ENCODE measurements at places on chromosomes 6 and 20. TPM values are rescaled to one million over a fixed set of nuclear protein-coding genes. Genes with fewer than 3 reads are reported as not detected.
A peak's percentile ranks its signal among the peaks of the same experiment; 100 is the strongest.

DNA sequence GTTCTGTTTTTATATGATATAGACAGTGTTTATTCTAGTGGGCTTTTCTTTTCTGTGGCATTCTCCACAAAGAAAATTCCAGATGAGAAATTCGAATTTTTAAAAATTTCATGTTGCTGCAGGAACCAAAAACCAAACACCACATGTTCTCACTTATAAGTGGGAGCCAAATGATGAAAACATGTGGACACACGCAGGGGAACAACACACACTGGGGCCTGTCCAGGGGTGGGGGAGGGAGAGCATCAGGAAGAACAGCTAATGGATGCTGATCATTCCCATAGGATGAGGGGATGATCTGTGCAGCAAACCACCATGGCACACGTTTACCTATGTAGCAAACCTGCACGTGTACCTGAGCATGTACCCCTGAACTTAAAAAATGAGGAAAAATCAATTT lies 499.0 kb upstream of the SLC35B3 start:
- no peak for DNase-seq

- no peak for DNase-seq
These were observed 19.9 kb downstream of the PXT1 start for GRCh38 chr6:36422714-36423100.

GRCh38 chr6:10400330-10400729 lies 14.5 kb downstream of the TFAP2A start:
- no peak for DNase-seq

DNA sequence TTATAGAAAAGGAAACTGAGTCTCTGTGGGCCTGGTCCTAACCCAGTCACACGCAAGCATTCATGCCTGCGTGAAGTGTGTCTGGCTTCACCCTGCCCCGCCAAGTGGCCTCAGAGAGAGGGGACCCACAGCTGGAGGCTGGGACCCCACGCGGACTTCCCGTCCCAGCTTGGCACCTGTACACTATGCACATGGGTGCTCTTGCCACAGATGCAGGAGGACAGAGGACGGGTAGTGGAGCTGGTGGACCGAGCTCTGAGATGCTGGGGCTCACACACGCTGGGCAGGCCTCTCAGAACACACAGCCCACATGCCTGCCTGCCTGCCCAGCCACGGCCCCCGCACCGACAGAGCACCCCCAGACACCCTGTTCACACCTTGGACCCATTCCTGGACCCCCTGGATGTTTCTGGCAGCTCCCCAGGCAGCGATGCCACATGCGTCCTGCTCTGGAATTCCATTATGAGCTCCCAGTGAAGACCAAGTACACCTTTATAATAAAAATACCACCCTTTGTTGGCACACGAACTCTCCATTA lies 24.9 kb upstream of the SMOC2 start:
- DNase-seq, result no peak

GRCh38 chr6:96675597-96675996 lies 112.7 kb downstream of the FHL5 start:
- DNase-seq, result no peak

DNA sequence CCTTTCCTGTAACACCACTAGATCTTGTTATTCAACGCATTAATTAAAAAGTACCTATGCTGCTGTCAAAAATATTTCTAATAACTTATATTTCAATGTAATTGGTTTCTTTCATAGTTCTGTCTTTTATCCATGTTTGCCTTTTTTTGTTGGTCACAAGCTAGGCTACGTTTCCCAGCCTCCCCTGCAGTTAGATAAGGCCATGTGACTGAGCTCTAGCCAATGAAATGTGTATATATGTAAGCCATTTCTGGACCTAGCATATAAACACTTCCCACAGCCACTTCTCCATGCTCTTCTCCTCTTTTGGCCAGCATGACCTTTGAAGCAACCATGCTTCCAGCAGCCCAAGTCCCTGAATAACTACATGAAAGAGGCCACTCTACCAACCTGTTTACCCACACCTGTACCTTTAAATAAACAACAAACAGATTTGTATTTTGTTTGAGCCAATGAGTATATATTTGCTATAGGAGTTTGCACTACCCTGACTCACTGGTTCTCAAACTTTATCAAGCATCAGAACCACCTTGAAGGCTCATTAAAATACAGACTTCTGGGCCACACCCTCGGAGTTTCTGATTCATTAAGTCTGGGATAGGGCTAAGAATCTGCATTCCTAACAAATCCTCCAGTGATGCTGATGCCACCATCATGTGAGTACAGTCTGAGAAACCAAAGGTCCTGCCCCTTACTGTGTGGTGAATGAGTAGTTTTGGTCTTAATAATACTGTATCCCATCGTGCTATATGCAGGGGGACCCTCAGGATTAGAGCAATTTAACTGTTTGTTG lies 45.6 kb upstream of the BEND6 start:
- no peak for DNase-seq

- DNase-seq, result no peak
These were observed 235.0 kb upstream of the RIN2 start for GRCh38 chr20:19522836-19523590.

DNA sequence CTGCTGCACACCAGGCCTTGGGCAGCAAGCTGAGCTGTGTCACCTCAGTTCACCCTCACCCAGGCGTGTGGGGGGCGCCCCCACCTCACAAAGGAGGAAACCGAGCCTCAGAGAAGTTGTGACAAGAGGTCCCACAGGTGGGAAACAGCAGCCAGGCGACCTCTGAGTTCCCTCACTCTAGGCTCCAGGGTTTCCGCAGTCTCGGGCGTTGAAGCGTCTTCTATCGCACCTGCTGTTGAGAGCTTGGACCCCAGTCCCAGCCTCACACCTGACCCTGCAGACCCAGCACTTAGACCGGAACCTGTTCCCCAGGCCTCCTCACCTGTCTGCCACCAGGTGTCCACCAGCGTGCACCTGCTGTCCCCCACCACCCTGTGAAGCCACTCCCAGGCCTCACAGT lies 22.3 kb upstream of the APMAP start:
- DNase-seq, result no peak

- DNase-seq, result peak; percentile 30
These were observed 112.1 kb downstream of the WDR27 start for GRCh38 chr6:169589699-169590257.

DNA sequence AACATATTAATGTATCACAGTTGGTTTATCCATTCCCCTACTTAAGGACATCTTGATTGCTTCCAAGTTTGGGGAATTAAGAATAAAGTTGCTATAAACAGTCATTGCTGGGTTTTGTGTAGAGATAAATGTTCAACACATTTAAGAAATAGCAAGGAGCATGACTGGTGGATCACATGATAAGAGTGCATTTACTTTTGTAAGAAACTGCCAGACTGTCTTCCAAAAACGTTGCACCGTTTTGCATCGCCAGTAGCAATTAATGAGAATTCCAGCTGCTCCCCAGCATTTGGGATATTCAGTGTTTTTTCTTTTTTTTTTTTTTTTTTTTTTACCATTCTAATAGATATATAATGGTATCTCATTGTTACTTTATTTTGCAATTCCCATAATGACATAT lies 695.7 kb upstream of the GJE1 start:
- no peak for DNase-seq

Gene TCF19
- polyA plus RNA-seq, result 14.5 TPM

All from endothelial cell of umbilical vein (primary cell).